ENCODE measurements at places on chromosomes 4 and X.

DNA sequence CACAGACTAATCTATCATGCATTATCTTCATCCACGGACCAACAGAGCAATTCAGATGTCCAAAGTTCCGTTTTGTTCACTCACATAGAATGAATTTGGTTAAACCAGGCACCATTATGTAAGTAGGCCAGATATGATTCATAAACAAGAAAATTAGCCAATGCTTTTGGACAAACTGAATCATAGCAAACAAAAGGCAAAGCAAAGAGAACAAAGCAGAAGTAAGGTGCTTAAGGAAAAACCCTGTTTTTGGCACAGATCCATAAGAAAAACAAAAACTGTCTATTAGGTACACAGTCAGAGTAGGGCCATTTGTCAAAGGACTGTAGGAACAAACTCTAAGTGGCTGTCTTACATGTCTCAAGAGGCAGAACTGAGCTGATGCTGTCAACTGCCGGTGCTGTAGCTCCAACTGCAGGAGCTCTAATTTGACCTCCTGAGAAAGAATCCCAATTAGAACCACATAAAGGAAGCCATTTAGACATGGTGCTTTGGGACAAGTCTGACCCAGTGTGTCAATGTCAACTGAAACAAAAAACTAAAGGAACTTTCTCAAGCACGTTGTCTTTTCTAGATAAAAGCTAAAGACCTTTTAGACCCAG, 146.7 kb downstream of the COL25A1 start:
- DNase-seq = no peak

DNA sequence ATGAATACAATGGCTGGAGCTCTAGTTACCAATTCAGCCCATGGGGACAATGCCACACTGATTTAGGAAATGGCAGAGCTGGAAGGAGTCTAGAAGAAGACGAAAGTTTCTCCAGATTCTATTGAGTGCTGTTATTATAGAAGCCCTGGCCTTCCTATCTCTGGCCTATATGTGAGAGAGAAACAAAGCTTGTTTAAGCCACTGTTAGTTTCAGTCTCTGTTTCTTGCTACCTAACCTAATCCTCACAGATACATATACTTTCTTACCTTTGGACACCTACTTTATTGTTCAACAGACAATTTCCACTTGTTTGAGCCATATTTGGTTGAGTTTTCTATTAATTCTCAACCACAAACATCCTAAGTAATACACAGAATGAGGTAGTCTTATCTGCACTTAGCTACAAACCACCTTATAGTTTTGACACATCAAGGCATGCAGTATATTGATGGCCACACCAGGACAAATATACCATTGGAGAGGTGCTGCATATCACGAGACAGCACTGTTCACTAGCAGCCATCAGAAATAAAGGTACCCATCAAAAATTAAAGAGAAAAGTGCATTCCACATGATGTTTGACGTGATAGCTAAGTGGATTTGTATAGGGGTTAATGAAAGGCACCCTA, 190.2 kb downstream of the SMIM20 start:
- no peak for DNase-seq

GRCh38 chrX:144006811-144007210, 122.9 kb downstream of the UBE2NL start:
- DNase-seq = no peak

DNA sequence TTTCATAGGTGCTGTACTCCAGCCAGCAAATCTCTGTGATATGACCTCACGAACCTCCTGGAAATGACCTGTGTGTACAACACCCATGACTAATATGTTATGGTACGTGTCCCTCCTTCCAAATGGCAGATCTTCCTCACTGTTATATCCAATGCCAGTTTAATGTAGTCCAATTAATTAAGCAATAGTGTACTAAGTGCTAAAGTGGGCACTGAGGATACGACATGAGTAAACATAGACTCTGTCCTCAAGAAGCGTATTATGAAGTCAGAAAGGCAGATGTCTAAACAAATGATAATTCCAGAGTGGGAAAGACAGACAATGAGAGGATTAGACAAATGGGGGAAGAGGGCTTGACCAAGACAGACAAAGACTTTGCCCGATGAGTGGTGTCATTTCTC, 33.9 kb downstream of the GPRIN3 start:
- DNase-seq = no peak

DNA sequence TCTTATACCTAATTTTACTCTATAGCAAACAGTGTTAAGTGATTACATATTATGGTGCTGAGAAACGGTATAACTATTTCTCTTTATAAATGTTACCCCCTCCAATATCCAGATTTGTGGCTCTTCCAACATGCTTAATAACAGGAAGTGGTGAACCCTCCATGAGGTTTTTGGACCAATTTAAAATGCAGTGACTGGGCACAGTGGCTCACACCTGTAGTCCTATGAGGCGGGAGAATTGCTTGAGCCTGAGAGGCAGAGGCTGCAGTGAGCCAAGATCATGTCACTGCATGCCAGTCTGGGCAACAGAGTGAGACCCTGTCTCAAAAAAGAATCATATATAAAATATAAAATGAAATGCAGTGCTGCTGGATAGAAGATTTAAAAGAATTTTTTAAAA, 137.3 kb downstream of the MGST2 start:
- no peak for DNase-seq

- no peak for DNase-seq
Measured at GRCh38 chr4:58734030-58734674, 1624.0 kb upstream of the IGFBP7 start.

DNA sequence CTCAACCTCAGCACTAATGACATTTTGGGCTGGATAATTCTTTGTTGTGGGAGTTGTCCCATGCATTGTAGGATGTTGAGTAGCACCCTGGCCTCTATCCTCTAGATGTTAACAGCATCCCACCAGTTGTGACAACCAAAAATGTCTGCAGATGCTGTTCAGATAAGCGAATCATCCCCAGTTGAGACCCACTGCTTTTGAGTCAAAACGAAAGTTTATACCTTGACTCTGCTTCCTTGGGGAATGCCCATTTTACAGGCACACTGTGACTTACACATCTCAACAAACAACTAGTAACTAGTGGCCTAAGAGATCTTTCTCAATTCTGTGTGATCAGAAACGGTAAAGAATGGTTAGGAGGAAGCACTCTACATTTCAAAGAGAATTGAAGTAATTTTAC, 37.0 kb downstream of the SEPSECS start:
- no peak for DNase-seq

DNA sequence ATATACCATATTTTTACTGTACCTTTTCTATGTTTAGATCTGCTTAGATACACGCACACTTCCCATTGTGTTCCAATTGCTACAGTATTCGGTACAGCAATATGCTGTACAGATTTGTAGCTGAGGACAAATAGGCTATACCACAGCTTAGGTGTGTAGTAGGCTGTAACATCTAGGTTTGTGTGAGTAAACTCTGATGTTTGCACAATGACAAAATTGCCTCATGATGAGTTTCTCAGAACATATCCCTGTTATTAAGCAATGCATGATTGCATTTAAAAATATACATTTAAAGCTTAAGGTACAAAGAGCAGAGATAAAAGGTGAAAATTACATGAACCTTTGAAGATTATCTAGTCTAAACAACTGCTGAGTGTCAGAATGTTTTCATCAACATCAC, 181.7 kb downstream of the ADGRA3 start:
- DNase-seq = no peak

GRCh38 chr4:72295966-72296557, 264.3 kb downstream of the NPFFR2 start:
- no peak for DNase-seq

DNA sequence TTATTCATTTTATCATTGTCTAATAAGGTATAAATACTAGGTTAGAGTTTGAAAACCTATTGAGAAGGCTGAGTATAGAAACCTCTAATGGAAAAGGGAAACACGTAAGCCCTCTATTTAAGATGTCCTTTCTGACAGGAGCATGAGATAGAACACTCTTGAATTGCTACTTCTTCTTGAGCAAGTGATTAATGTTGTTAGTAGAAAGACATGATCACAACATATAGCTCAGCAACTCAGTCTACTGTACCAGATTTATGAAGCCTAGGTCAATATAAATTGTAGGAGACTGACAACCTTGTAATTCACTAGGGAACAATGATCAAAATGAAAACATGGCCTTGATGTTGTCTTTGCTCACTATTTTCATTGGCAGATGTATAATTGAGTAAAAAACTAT, 189.7 kb downstream of the ANTXR2 start:
- no peak for DNase-seq

- DNase-seq = no peak
Measured at GRCh38 chr4:183343730-183344129, 21.5 kb upstream of the CLDN24 start.

GRCh38 chr4:168796362-168797106, 213.5 kb downstream of the CBR4 start:
- no peak for DNase-seq

- DNase-seq = no peak
Measured at GRCh38 chrX:97616883-97617530, 733.3 kb downstream of the RPA4 start.

DNA sequence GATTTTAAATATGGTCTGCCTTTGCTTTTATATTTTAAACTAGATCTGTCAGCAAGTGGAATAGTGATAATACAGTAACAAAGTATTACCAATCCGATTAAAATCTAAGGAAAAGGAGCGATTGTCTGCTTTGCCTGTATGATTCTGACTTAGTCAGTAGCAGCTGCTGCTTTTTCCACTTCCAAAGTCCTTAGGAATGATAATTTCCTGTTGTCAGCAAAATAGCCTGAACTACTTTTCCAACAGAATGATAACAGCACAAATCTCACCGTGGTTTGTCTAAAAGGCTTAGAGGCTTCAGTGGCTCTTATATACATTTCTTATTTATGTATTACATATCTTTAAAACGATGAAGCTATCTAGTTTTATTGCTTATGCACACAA, 290.0 kb downstream of the ANK2 start:
- DNase-seq = no peak

DNA sequence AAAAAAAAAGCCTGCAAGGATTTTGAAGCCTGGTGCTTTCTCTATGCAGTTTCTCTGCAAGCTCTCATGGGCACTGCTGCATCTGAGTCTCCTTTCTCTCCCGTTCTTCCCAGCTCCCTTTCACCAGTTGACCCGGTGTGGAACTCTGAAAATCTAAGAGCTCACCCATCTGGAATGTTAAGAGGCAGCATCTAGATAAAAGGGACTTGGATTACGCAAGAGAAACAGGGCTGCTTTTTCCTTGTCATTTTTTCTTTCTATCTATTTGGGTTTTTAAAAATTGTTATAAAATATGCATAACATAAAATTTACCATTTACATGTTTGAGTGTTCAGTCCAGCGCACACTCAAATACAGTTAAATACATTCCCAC, 95.2 kb upstream of the RPS6KA3 start:
- DNase-seq = no peak

DNA sequence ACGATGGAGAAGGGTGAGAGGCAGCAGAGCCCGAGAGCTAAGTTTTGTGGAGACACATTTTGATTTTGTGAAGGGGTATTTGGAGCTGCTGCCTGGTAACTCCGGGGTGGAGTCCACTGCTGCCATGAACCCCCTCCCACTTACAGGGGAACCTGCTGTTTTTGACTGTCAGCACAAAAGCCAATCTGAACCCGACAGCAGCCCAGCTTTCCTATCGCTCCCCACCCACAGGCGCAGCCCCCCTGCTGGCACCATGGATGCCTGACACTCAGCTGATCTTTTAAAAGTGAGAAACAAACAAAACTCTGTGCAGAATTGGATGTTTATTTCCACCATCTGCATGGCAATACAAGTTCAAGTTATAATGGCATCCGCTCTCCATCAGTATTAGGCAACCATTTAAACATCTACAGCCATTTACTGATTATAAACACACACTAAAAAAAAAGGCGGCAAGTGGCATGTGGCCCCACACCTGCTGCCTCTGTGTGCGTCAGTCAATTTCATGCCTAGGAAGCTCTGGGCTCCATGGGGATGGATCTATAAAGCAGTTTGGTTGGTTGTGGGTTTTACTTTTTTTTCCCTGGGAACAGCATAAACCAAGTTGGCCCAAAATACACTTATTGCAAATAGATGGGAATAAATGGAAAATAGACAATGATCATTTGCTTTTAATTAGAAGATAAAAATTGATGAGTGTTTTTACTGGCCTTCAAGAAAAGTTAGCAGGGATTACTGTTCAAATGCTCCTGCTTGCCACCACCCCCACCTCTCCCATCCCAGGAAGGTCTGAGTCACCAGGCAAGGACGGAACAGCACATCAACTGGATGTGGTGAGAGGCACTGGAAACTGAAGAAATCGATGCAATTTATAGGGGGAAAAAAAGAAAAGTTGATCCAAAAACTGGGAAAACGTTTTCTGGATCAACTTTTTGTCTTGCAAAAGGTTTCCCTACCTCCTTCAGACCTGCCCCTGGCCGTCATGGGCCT, 46.0 kb downstream of the SEPSECS start:
- DNase-seq = peak; percentile 3

GRCh38 chr4:48138936-48139335, 4.9 kb upstream of the TXK start:
- DNase-seq = no peak

GRCh38 chrX:139932073-139932900, 566 bp downstream of the ATP11C start:
- no peak for DNase-seq

DNA sequence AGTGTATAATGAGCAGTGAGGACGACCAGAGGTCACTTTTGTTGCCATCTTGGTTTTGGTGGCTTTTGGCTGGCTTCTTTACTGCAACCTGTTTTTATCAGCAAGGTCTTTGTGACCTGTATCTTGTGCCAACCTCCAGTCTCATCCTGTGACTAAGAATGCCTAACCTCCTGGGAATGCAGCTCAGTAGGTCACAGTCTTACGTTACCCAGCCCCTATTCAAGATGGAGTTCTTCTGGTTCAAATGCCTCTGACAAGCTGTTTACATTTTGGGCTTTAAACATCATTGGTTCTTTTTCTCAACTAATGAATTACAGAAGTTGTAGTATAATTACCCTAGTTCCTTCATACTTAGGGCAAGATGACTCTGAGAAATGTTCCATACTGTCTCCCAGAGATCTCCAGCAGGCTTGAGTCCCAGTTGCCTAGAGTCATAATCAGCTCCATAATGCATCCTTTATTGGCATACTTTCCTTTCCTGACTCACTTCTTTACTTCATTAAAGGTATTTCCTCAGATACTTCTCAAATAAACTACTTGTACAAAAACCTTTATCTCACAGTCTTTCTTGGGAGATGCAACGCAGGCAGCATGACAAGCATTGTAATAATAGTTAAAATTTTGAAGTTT, 136.5 kb downstream of the KDM6A start:
- DNase-seq = no peak

GRCh38 chrX:7170898-7171297, 22.9 kb upstream of the PUDP start:
- no peak for DNase-seq

- no peak for DNase-seq
Measured at GRCh38 chr4:81102107-81102506, 71.6 kb downstream of the BMP3 start.

DNA sequence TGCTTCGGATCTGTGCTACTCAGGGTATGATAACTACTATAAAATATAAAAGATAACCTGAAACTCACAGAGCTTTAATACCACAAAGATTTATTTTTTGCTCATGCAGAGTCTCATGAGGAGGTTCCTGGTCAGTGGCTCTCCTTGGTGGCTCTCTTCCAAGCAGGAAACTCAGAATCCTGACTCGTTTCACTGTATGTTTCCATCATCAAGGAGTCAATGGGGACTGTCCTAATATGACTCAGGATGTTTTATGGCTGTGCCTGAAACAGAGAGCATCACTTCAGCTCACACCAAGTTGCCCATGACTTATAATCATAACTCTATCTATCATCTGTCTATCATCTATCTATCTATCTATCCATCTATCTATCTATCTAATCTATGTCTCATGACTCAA, 620.8 kb upstream of the NR3C2 start:
- no peak for DNase-seq
